Activated CD8-positive, alpha-beta T cell treated with anti-CD3 and anti-CD28 coated beads, Interleukin-2, amount 10 ng/mL, durations not matched to agents 7 days and 5 days (primary cell): ENCODE measurements at places on chromosomes 2 and 18. TPM values are rescaled to one million over a fixed set of nuclear protein-coding genes. Genes with fewer than 3 reads are reported as not detected.

PIGN gene
- 27.9 TPM for total RNA-seq

DTYMK gene
- total RNA-seq: 103 TPM

CD207 gene
- total RNA-seq: not detected

ASB3 gene
- 25.3 TPM for total RNA-seq

- no peak for DNase-seq
- no peaks in the 10 kb centered on the region for H3K36me3 ChIP-seq
- no peaks in the 10 kb centered on the region for H3K4me1 ChIP-seq
- peaks cover 8% of the 10 kb centered on the region for H3K27me3 ChIP-seq
- H3K27ac ChIP-seq: no peak overlapping the region
- no peak overlapping the region for H3K4me3 ChIP-seq
These were observed 117.6 kb downstream of the SH3RF3 start for GRCh38 chr2:109246616-109247015.

DNA sequence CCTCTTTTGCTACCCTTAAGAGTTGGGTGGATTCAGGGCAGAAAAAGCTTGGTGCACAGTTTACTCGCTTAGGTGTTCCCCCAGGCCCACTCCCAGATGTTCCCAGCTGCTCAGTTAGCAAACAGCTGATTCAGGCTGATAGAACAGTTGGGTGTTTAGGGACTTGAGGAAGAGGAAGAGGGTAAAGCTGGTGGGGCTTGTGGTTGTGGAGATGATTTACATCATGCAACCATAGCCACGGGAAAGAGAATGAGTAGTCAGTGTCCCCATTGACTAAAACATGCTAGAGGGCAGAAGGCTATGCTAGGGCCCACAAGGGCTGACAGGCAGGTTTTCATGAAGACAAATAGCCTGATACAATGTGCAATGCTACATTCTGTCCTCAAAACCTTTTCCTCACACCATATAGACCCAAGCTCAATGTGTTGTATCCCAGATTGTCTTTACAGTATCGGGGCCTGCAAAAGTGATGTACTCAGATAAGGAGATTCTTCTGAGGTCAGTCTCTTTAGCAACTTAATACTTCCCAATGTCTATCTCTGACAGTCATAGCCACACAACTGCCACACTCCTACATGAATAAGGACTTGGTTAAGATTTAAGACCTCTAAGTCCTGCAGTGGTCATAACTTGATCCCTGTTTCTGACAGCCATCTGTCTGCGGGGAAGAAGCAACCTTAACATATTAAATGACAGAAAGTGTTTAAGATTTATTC is 15.6 kb downstream of the COLEC12 start:
- peaks cover 11% of the 10 kb centered on the region for H3K4me1 ChIP-seq
- DNase-seq: no peak
- no peak overlapping the region for H3K27ac ChIP-seq
- H3K36me3 ChIP-seq: no peaks in the 10 kb centered on the region

DNA sequence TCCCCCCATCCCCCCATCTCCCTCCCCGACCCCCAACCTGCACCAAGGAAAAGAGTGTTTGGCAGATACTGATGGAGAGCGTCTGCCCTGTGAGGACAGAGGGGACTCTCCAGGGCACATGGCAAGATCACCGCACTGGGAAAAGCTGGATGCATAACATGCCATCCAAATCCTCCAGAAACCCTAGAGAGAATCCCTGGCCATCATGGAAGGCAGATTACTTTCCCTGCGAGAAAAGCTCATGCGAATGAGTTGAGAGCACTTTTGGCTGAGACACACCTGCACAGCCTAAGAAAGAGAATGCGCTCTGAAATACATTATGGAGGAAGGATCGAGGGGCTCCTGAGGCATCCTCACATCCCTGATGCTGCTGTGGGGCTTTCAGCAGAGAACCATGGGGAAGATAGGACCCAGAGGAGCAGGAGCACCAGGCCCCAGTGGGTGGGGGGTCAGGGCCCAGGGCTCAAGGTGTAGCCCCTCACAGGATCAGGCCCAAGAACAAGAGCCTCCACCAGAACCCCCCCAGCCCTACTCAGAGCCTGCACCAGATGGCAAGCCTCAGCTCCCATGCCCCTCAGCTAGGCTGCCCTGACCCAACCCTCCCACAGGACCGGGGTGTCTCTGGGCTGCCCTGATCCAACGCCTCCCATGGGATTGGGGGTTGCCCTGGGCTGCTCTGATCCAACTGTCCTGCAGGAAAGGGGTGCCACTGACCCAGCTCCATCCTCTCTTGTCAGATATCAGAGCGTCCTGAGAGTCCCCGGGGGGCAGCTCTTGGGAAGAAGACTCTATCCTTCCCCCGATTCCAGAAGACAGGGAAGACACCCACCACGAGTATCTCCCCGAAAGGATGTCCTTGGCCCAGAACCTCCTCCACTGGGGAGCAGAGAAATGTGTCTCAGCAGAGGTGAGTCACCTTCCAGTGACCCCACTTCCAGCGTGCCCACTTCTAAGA is 153.4 kb downstream of the NDUFA10 start:
- H3K36me3 ChIP-seq: no peaks in the 10 kb centered on the region
- H3K4me1 ChIP-seq: no peaks in the 10 kb centered on the region
- DNase-seq: peak; percentile 18
- H3K4me3 ChIP-seq: no peak overlapping the region
- H3K27me3 ChIP-seq: no peaks in the 10 kb centered on the region

- no peak for DNase-seq
- H3K4me1 ChIP-seq: no peaks in the 10 kb centered on the region
- no peak overlapping the region for H3K27ac ChIP-seq
- H3K4me3 ChIP-seq: no peak overlapping the region
- peaks cover 3% of the 10 kb centered on the region for H3K27me3 ChIP-seq
These were observed 86.9 kb downstream of the RDH14 start for GRCh38 chr2:18473241-18474181.

DNA sequence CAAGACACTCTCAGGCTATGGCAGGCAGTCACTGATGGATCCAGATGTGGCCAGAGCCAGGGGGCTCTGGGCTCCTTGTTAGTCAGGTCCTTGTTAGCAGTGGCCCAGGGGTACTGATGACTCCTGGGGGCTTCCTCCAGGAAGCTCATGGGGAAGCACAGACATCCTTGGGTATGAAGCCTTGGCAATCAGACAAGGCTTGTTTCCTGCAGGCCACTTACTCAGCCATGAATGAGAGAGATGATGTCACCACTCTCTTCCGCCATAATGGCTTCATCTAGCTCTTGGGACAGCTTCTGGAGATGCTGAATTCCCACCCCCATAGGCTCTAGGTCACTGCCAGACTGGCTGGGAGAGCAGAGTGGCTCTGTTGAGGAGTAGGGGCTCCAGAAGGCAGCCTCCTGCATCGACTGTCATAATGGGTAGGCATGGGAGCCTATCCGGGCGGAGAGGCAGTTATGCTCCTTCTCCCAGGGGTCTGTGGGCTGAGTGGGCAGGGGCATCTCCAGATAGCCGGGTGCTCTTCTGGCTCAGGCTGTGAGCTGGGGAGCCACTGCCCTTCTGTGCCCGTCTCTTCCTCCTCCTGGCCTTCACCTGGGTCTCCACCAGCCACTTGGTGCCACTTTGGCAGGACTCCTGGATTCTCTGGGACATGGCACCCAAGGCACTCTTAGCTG is 40.2 kb upstream of the BMPR2 start:
- H3K27me3 ChIP-seq: no peaks in the 10 kb centered on the region
- H3K36me3 ChIP-seq: no peaks in the 10 kb centered on the region
- no peak for DNase-seq

DNA sequence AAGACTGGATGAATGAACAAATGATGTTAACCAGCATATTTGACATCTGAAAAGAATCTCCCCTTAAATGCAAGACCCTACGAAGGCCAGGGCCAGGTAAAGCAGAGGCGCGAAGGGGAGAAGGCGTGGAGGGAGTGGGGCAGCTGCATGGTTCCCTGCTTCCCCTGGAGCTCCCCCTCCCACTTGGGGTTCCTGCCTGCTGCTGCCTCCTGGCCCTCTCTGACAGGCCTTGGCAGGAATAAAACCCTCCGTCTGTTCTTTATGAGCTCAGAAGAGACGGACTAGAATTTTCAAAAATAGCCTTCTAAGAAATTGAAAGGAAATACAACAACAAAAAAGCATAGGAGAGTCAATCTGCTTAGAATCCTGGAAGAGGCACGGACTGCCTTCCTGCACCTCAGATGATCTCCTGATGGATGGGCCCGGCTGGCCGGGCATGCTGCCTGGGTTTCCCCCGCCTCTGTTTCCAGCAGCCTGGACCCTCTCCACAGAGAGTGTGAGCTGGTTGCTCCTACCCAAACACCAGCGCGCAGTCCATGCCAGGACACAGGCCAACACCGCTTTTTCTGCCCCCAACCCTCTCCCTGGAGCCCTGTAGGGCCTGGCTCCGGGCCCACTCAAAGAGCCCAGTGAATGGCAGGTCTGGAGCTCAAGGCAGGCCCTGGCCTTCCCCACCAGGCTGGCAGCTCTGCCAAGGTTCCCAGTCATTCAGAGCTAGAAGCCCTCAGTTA is 23.9 kb downstream of the CFAP65 start:
- H3K36me3 ChIP-seq: no peaks in the 10 kb centered on the region
- H3K4me1 ChIP-seq: no peaks in the 10 kb centered on the region
- H3K27me3 ChIP-seq: peaks cover 4% of the 10 kb centered on the region
- no peak overlapping the region for H3K4me3 ChIP-seq
- no peak overlapping the region for H3K27ac ChIP-seq
